Esophagus squamous epithelium (tissue), 5 donors: ENCODE measurements at places on chromosomes 4 and X. TPM values are rescaled to one million over a fixed set of nuclear protein-coding genes. Genes with fewer than 3 reads are reported as not detected.

MAD2L1 gene
- 14.1 TPM for total RNA-seq

PDE6B gene
- 4.4 TPM for total RNA-seq

CXCL11 gene
- total RNA-seq = not detected

ASB9 gene
- 0.15 TPM for total RNA-seq

PDCL2 gene
- not detected for total RNA-seq

TLR8 gene
- 0.22 TPM for total RNA-seq

PCSK1N gene
- total RNA-seq = not detected

SYNPO2 gene
- 128 TPM for total RNA-seq

EMD gene
- 12.7 TPM for total RNA-seq

TRIM75 gene
- not detected for total RNA-seq

GNRHR gene
- total RNA-seq = 0.75 TPM

CRMP1 gene
- total RNA-seq = not detected

DNA sequence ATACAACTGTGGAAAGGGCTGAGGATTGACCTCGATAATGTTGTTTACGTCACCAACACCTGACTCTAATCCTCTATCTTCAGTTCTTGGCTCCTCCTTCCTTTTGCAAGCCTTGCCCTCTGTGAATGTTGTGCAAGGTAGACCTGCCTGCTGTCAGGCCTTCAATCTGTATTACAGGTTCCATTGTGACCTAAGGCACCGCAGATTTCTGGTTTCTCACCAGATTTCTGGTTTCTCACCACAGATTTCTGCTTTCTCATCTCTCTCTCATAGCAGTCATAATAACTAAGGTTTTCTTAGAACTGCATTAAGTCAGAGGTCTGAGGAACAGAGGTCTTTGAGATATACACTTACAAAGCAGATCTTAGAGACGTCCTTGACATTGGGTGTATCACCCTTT is 51.5 kb upstream of the ETNPPL start:
- DNase-seq = no peak

DNA sequence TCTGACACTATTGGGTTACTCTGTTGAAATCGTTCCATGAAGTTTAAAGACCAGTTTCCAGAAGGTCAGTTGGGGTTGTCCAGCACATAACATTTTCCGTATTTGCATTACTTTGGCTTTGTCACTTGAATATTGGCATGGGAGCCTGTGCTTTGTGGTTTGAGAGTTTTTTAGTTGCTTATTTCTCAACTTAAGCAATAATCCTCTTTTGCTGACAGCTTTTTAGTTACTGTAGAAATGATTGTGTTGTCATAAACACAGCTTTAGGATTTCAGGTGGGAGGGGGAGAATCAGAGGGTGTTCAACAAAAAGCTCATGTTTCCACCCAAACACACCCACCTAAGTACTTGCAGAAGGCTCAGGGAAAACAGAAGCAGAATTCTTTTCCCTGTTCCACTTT is 210.7 kb upstream of the TLL1 start:
- no peak for DNase-seq

DNA sequence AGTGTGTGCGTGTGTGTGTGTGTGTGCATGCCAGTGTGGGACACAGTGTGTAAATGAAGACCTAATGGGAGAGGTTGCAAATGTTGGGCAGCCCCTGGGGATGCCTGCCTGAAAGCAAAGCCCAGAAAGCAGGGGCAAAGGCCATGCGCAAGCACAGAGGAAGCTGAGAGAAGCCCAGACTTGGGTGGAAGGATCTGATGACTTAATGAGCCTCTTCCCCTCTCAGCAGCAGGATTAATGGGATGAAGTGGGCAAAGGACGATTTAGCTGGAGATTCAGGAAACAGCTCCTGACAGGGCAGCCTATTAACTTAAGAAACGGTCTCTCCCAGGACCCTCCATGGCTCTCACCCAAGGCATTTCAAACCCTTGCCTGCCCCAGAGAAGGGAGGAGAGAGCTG is 107.3 kb downstream of the EFNB1 start:
- no peak for DNase-seq

DNA sequence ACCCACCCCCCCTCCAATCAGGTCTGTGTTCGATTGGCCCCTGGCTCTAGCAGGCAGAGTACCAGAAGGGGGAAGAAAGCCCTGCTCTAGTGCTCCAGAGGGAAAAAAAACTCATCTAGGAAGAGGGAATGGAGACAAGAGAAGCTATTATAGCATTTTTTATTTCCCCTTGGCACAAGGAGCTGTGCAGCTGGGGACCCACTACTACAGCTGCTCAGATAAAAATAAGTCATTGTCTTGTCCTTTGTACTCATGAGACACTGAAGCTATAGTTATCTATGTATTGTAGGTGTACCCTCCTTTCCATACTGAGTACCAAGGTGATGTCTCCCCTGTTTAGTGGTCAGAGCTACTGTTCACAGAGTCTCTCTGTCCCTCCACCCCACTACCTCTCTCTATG is 14.3 kb downstream of the CCDC160 start:
- DNase-seq = no peak

DNA sequence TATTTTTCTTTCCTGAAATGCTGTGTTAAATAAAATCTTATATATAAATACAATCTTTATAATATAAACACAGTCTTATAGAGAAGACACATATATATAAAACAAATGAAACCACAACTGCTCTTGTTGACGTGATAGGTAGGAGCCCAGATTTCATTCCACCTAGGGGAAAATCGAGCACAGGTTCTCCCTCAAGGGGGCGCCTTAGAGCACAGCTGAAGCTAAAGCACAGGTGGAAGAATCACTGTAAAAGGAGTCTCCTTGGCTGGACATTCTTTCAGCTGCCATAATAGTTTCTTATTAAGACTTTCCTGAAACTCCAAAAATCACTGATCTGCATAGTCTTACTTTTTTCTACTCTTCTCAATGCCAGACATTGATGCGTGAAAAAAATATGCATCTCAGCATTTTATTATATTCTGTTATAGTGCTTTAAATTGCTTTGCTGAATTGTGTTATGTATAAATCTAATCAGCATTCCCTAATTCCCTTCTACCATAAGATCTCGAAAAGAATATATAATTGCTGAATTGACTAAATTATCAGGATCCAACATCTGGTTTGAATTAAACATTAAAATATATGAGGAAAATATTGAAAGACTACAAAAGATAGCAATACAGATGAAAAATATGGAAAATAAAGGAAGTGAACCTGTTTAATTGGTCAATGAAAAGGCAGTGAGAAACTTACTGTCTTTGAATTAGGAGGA is 25.5 kb upstream of the RXFP1 start:
- no peak for DNase-seq

DNA sequence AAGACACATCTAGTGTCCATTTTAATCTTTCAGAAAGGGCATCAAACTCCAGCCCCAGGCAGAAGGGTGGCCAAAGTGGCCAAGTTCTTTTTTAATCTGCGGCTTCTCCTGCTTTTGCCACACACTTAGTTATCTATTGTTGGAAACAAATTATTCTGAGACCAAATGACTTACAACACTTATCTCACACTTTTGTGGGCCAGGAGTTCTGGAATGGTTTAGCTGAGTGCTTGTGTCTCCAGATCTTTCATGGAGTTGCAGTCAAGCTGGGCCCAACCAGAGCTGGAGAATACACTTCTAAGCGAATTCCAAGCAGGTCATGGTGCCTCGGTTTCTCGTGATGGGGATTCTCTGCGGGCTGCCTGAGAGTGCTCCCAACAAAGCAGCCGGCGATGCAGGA is 4.0 kb downstream of the TXK start:
- no peak for DNase-seq

DNA sequence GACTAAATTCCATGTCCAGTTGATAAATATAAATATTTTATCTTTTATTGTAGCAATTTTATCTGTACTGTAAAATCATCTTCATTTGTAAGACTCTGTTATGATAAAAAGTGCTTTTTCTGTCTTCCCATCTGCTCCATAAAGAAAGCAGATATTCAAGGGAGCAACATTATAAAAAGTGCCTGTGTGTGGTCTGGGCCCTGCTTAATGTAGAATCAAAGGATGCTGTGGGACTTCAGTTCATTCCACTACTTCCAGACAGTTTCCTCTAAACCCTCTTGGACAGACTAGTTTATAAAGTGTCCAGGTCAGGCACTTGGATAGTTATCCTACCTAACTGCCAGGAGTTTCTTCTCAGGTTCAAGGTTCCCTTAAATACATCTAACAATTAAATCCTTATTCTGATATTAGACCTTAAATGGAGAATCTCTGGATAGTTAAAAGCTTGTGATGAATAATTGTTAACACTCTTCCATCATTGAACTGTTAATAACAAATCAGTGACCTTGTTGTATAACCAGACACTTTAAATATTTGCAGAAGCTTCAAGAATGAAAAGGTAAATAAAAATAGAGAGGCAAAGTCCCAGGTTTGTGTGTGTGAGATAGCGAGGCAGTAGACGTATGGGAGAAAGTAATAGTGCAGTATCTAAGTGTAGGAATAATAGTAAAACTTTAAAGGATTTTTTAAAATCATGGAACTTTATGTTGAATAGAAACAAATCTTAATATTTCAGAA is 237.5 kb upstream of the CTSO start:
- no peak for DNase-seq

- DNase-seq = no peak
Measured at GRCh38 chrX:104137496-104137895, 19.3 kb downstream of the SLC25A53 start.

GRCh38 chrX:48781705-48782104 is 4.7 kb upstream of the GATA1 start:
- DNase-seq = no peak

GRCh38 chrX:119218198-119218597 is 17.9 kb upstream of the PGRMC1 start:
- DNase-seq = no peak

DNA sequence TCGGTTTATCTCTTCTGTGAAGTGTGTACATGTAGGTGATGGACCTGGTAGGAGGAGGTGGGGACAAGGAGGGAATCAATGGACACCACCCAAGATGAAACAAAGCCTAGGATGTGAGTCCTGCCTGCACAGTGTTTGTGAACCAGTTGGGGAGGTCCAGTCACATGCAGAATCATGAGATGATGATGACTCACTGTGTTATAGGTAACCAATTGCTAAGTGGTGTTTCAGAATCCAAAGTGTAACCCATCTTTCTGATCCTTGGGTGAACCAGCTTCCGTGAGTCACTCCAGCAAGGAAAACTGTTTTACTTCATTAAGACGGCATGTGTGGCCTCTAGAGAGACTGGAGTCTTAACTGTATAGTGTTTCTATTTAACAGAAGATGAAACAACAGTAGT is 57.9 kb upstream of the HPF1 start:
- no peak for DNase-seq

- DNase-seq = no peak
Measured at GRCh38 chrX:49644991-49645637, 46.3 kb downstream of the GAGE1 start.

DNA sequence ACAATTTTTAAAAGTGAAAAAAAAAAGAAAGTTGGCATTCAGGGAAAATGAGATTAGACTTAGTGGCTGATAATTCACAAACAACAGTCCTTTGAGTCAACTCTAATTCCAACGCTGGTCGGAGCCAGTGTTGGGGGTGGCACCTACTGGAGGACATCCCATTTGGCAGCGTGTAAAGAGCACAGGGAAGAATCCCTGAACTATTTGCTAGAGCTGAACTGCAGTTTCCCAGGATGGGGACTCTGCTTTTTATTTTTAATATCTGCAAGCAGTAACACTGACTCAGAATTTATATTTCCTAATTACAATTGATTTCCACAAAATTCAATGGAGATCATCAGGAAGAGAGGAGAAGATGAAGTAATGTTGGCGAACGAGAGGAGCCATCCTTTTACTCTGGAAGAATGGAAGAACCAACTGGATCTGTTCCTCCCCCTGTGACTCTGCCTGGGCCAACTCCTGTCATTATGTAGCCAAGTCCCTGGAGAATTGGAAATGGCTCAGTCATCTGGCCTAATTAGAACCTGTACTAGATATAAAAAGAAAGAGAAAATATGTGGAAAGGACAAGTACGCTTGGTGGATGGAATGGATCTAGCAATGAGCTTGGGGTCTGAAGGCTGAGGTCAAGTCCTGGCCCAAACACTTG is 76.7 kb downstream of the IRF2 start:
- no peak for DNase-seq

DNA sequence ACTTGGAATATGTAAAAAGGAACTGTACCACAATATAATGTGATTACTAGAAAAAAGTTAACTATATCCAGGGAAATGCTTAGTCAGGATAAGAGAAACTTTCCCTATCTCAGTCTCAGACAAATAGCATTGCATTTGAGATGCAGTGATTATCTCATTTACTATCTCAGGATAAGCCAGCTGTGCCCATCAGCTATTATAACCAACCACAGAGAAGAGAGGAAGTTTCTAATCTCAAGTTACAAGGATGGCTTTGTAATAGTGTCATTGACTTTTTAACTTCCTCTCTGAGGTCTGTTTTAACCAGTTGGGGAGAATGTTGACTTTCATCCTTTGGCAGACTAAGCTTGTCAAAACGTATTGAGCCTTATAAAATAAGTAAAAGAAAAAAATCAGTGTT is 56.5 kb downstream of the SNX25 start:
- DNase-seq = no peak

GRCh38 chr4:151389311-151389710 is 19.7 kb upstream of the FHIP1A start:
- no peak for DNase-seq

GRCh38 chr4:57504797-57505530 is 394.8 kb upstream of the IGFBP7 start:
- DNase-seq = no peak

GRCh38 chrX:16185725-16186136 is 18.4 kb downstream of the MAGEB17 start:
- DNase-seq = no peak

- DNase-seq = no peak
Measured at GRCh38 chrX:41963348-41963747, 40.0 kb upstream of the CASK start.

GRCh38 chr4:153745651-153746050 is 14.2 kb downstream of the RNF175 start:
- DNase-seq = no peak

GRCh38 chr4:72186714-72187113 is 154.9 kb downstream of the NPFFR2 start:
- no peak for DNase-seq

DNA sequence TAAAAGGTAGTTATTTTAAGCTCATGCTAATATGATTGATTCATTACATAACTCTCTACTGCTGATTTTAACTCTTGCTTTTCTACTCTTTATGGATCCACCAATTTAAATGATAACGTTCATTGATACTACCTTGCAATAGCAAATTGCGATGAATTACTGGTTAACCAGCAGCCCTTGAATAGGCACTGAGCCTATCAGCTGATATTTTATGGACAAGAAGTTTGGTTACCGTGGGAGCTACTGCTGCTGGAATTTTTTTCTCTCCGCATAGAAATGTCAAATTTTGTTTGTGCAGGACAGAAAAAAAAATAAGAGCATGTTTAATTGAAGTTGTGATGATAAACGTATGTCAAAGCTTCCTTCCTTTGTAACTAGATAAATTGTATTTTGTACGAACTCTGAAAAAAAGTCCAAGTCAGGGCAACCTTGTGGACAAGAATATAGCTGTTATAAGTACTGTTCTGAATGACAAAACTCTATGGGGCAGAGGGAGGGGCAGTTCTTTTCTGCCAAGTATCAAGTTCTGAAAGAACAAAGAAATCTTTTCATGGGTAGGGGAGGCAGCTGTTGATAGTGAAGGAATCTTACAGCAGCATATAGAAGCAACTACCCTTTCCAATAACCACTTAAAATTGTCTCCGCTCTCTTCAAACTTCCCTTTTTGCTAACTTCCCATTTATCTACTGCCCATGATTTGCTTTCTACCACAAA is 434.9 kb upstream of the PABPC4L start:
- no peak for DNase-seq

GRCh38 chrX:148755111-148755510 is 254.7 kb downstream of the AFF2 start:
- no peak for DNase-seq

GRCh38 chr4:55020131-55020530 is 105.3 kb downstream of the KDR start:
- no peak for DNase-seq
